HFFc6 (cell line): ENCODE measurements at places on chromosomes 3 and 15. TPM values are rescaled to one million over a fixed set of nuclear protein-coding genes. Genes with fewer than 3 reads are reported as not detected.
A peak's percentile ranks its signal among the peaks of the same experiment; 100 is the strongest.

The ROPN1 gene
- not detected in 3 replicates for total RNA-seq

The RGMA gene
- 0.11 to 0.19 TPM in 2 of 3 replicates, not detected in the other for total RNA-seq

- H3K36me3 ChIP-seq: no peaks in the 10 kb centered on the region
- H3K4me1 ChIP-seq: no peaks in the 10 kb centered on the region
- no peak for DNase-seq
- H3K4me3 ChIP-seq: no peak overlapping the region
- H3K27ac ChIP-seq: no peak overlapping the region
- H3K27me3 ChIP-seq: peaks cover 52% of the 10 kb centered on the region
Observed at GRCh38 chr3:9020426-9020825, 57.2 kb upstream of the RAD18 start.

DNA sequence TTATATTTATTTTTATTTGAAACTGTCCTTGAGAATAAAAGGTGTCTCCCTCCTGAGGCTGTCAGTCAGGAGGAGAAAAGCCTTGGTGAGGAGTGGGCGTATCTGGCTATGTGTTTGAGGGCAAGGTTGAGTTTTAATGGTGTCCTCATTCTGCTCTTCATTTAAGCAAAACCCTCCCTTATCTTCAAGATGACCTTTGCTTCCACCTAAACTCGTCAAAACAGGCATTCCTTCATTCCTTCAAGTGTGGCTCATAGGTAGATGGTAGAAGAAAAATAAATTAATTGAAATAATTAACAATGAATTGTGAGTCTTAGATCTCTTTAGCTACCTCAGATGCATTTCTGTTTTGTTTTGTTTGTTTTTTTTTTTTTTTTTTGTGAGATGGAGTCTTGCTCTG lies 39.4 kb upstream of the ATOSA start:
- H3K27me3 ChIP-seq: peaks cover 2% of the 10 kb centered on the region
- no peak overlapping the region for H3K27ac ChIP-seq
- no peaks in the 10 kb centered on the region for H3K4me1 ChIP-seq
- DNase-seq: no peak
- no peaks in the 10 kb centered on the region for H3K36me3 ChIP-seq
- H3K4me3 ChIP-seq: no peak overlapping the region

DNA sequence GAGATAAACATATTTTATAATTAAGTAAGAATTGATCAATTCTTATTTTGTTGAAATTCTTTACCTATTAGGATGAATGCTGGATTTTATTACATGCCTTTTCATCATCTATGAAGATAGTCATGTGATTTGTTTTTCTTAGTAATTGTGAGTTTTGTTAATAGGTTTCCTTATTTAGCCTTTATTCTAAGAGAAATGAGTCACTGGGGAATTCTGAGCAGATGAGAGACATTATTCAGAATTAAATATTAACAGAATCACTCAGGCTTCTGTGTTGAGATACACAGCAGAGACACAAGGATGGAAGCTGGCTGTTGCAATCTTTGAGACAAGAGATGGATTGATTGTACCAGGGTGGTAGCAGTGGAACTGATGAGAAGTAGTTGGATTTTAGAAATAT lies 7.4 kb upstream of the ANO10 start:
- peak overlapping the region; percentile 24 for H3K4me3 ChIP-seq
- DNase-seq: peak; percentile 18
- no peaks in the 10 kb centered on the region for H3K36me3 ChIP-seq
- peak overlapping the region; percentile 57 for H3K27ac ChIP-seq
- H3K27me3 ChIP-seq: no peaks in the 10 kb centered on the region
- peaks cover 52% of the 10 kb centered on the region for H3K4me1 ChIP-seq

DNA sequence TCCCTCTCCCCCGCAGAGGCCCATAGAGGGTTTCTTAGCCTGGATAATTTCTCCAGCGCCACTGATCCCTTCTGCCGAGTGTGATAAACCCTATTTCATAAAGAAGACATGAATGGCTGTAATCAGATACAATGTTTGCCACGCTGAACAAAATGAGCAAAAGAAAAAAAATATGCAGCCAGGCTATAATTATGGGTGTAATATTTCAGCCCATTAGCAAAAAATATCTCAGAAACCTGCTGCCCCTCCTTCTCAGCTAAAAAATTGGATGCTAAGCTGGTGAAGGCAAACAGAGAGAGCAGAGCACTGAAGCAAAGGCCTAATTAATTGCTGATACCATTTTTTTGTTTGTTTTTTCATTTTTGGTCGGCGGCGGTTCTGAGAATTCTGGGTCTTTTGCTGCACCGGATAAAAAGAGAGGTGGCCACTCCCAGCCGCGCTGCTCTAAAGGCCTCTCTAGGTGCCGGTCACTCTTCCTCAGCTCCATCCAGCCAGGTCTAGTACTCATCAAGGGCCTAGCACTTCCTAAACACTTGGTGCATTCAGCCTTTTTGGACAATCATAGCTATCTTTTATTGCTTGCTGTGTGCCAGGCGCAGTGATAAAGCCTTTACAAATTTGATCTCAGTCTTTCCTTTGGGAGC lies 128.7 kb upstream of the TLE3 start:
- H3K4me3 ChIP-seq: no peak overlapping the region
- no peaks in the 10 kb centered on the region for H3K4me1 ChIP-seq
- H3K36me3 ChIP-seq: peaks cover 1% of the 10 kb centered on the region
- peaks cover 28% of the 10 kb centered on the region for H3K27me3 ChIP-seq
- DNase-seq: no peak
